ENCODE measurements at places on chromosomes 7 and 10.
A peak's percentile ranks its signal among the peaks of the same experiment; 100 is the strongest.

DNA sequence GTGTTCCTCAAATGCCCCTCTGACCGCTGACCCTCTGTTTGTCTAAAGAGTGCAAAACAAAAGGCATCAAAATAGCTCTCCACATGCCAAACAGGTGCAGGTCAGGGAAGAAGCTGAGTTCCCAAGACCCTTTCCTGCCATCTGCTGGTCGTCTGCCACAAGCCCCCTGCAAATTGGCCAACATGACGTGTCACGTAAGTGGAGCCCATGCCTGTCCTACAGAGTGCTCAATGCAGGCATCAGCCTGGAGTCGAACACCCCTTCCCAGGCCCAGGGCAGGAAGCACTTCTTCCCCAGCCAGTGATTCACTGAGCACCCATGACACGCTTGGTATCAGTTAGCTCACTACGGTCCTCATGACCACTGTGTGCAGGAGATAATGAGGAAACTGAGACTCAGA is 14.1 kb downstream of the TMEM72 start:
- H3K4me1 ChIP-seq, result no peaks in the 10 kb centered on the region
- no peaks in the 10 kb centered on the region for H3K27me3 ChIP-seq
- H3K36me3 ChIP-seq, result no peaks in the 10 kb centered on the region
- no peak for DNase-seq

DNA sequence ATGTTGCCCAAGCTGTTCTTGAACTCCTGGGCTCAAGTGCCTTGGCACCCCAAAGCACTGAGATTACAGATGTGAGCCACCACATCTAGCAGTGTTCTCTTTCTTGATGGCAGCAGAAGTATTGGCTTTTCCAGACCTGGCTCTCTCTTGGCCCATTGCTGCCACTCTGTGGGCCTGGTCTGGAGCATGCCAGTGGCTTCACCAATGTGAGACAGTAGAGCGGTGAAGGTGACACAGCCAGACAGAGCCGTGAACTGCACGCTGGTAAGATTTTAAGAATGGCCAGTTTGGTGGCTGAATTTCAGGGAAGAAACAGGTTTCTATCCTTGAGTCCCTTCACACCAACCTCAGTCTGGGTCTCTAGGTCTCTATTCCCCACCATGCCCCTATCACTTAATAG is 552.7 kb upstream of the NRP1 start:
- H3K27ac ChIP-seq, result no peak overlapping the region
- no peaks in the 10 kb centered on the region for H3K36me3 ChIP-seq
- H3K4me3 ChIP-seq, result no peak overlapping the region
- H3K27me3 ChIP-seq, result no peaks in the 10 kb centered on the region
- DNase-seq, result no peak

- H3K27me3 ChIP-seq, result no peaks in the 10 kb centered on the region
- no peak overlapping the region for H3K4me3 ChIP-seq
- H3K4me1 ChIP-seq, result peaks cover 6% of the 10 kb centered on the region
- no peak for DNase-seq
Measured at GRCh38 chr7:39709029-39709428, 85.7 kb downstream of the RALA start.

- H3K36me3 ChIP-seq, result no peaks in the 10 kb centered on the region
- no peak for DNase-seq
- no peak overlapping the region for H3K4me3 ChIP-seq
- no peaks in the 10 kb centered on the region for H3K4me1 ChIP-seq
- no peak overlapping the region for H3K27ac ChIP-seq
- H3K27me3 ChIP-seq, result peaks cover 10% of the 10 kb centered on the region
Measured at GRCh38 chr7:30709549-30709948, 27.3 kb upstream of the CRHR2 start.

GRCh38 chr7:127409629-127410028 is 17.1 kb upstream of the ZNF800 start:
- H3K4me1 ChIP-seq, result peaks cover 40% of the 10 kb centered on the region
- DNase-seq, result no peak
- peaks cover 4% of the 10 kb centered on the region for H3K27me3 ChIP-seq

- H3K27ac ChIP-seq, result peak overlapping the region; percentile 54
- peaks cover 83% of the 10 kb centered on the region for H3K36me3 ChIP-seq
- H3K4me3 ChIP-seq, result no peak overlapping the region
- no peaks in the 10 kb centered on the region for H3K27me3 ChIP-seq
- peaks cover 24% of the 10 kb centered on the region for H3K4me1 ChIP-seq
Measured at GRCh38 chr7:140036224-140036962, 26.4 kb downstream of the PARP12 start.
